Effector CD4-positive, alpha-beta T cell (primary cell): ENCODE measurements at places on chromosomes 2 and 18.

DNA sequence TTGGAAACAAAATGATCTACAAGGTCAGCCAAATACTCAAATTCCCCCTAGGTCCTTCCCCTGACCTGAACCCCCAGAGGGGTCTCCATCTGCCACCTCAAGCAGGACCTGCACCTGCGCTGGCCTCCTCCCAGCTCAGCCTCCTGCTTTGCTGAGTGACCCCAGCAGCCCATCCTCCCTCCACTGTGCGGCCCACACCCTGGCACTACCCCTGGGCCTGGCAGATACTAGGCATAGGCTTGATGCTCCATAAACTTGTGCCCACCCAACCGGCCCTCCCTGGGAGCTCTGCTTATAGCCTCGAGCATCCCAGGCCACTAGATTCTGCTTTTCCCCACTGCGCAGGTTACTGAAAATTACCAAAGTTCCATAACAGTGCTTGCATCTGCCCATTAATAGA lies 156.2 kb downstream of the HDAC4 start:
- no peak for DNase-seq

DNA sequence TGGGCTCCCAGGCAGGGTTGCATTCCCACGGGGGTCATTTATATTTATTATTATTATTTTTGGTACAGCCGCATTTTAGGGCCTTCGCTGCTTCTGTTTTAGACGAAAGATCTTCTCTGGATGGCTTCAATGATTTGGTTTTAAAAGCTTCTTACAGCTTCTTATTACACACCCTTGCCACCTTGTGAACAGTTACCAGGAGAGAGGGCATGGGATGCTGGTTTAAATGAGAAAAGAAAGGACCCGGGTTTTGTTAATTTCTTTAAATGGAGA lies 1.7 kb downstream of the SH3RF3 start:
- no peak for DNase-seq

DNA sequence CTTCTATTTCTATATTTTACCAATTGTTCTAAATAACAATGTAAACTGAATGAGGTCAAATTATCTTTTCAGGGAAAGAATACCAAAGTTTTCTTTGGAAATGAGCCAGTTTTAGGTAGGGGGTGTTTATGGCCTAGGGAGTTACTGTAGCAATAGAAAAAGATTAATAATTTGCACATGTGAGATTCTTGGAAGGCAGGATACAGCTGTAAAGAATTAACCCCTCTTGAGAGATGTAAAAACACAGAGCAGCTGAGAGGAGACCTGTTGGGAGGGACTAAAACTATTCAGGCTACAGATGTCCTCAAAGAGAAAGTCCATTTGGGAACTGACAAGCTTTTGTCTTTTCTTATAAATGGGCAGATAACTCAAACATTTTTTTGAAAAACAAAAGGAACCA lies 182.2 kb downstream of the FIGN start:
- DNase-seq: no peak

- DNase-seq: no peak
Measured at GRCh38 chr2:238157506-238158017, 1.2 kb upstream of the ERFE start.

DNA sequence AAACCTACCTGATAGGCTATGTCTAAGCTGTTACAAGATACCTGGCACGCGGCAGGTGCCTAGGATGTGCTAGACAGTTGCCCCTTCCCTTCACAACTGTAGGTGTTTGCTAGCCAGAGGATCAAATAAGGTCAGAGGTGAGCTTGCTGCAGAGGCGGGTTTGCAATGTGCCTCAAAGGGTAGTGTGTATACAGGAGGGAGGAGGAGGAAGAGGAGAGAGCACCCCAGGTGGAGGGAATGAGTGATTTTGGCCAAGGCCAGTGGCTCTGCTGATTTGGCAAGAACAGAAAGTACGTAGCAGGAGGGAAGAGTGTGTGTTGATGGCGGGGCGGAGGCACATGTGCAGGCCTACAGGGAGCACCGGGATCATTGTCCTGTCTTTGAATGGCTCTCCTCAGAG lies 236.5 kb downstream of the HAUS1 start:
- no peak for DNase-seq

DNA sequence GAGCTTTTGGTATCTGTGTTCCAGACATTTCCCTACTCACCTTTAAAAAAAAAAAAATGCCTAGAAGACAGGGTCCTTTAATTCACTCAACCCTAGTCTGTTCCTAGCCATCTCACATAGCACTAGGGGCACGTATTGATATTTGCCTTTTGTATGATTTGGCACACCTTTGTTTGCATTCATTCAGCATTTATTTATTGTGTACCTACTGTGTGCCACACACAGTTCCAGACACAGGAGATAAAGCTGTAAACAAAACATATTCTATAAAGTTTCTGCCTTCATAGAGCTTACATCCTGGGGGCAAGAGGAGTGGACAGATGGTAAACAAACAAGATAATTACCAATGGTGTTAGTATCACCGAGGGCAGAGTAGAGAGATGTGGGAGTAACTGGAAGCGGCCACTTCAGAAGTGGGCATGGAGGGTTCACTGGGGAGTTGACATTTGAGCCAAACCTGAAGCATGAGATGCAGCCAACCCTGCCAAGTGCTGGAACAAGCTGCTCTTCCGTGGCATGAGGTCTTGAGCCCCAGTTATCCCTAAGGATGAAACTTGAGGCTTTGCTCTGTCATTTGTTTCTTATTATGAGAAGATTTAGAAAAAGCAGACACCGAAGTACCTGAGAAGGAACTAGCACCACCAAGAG lies 18.2 kb downstream of the MAPRE2 start:
- DNase-seq: no peak

GRCh38 chr2:226064932-226065570 lies 665.5 kb downstream of the NYAP2 start:
- no peak for DNase-seq

DNA sequence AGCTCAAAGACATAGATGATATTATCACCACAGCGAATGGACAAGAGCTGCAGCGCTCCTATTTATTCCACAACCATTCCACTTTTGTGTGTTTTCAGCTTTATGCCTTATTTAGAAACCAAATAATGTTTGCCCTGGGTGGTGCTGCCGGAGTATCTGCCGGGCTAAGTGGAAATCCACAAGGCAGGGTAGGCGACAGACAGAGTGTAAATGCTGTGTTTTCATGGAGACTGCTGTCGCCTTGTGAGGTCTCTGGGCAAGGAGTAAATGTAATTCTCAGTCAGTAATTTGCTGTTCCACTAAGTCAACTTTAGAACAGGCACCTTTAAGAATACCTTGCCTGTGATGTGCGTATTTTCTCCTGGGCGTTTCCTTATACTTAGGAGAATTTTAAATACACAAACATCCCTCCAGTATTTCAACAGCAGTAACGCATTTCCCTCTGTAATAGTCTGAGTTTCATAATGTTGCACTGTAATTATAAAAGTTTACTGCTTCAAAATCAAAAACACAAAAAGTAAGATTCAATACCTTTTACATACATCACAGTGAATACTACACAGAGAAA lies 60.9 kb downstream of the COBLL1 start:
- DNase-seq: no peak

- no peak for DNase-seq
Measured at GRCh38 chr2:189022053-189022481, 47.9 kb downstream of the COL3A1 start.

DNA sequence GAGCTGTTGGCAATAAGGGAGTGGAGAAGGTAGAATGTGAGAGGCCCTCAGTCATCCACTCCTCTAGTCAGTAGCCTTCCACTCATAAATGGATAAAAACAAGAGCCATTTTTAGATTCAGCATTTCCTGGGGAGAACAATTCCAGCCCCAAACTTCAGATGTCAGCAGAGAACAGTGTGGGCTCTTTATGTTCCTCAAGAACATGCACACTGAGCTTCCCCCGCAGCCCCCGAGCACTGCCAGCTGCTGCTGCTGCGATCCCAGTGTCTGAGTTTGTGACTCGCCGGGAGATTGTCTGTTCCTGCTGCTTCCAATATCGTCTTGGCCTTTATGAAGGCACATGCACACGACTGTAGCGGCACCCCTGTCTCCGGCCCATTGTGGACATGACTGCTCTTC lies 143.7 kb upstream of the CTNNA2 start:
- DNase-seq: no peak

DNA sequence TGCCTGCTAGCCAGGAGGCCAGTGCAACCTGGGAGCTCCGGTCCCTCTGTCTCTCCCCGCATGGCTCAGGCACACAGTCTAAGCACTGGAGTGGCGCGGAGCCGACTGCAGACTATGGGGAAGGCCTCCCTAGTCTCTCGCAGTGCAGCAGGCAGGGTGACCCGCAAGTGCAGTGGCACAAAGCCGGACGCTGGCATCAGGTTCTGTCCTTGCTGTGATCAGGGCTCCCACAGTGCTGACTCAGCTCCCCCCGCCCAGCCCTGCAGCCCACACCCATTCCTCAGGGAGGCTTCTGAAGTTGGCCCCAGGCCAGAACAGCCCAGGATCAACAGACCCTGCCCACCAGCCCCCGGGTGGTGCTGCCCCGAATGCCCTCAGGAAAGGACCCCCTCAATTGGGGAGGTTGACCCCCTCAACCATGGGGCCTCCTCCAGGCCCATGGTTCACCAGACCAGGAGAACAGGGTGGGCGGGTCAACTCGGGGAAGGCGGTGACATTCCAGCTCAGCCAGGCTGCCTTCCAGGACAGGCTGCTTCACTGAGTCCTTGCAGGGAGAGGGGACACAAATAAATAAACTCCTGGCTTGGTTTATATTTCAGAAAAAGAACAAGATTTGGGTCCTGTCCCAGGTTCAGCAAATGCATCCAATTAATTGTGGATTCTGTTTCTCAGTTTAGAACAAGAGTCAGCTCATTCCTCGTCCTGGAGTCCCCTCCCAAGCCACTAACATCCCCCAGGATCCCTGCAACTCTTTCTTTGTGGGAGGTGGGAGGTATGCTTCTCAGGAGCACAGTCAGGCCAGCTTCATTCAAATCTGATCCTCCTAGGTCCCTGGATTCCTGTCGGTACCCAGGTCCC lies 12.2 kb downstream of the BIN1 start:
- no peak for DNase-seq
